GF-D8 (cell line): ENCODE measurements at places on chromosomes 6 and 20.

- no peak for DNase-seq
Observed at GRCh38 chr20:62376112-62377063, 9.3 kb upstream of the LAMA5 start.

- no peak for DNase-seq
Observed at GRCh38 chr6:86535100-86535499, 402.2 kb upstream of the HTR1E start.

GRCh38 chr6:105291525-105291924 lies 111.4 kb downstream of the PREP start:
- no peak for DNase-seq

DNA sequence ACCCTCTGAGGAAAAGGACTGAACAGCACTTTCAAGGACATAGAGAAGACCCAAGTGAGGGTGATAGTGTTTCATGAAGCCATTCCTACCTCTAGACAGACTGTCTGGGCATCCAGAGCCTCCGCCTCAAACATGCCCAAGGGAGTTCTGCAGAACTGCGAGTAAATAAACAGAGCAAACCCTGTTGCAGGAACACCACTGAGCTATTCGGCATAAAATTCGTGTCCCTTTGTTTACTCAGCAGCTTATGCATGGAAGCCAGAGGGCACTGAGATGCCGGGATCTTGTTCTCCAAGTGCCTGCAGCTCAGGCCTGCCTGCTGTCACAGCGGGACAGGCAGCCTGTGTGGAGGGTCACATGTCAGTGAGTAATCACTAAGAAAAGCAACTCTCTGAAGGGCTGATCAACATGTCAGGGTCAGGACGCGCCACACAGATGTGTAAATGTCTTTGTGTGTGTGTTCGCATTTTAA lies 164.9 kb upstream of the HEY2 start:
- DNase-seq, result no peak

DNA sequence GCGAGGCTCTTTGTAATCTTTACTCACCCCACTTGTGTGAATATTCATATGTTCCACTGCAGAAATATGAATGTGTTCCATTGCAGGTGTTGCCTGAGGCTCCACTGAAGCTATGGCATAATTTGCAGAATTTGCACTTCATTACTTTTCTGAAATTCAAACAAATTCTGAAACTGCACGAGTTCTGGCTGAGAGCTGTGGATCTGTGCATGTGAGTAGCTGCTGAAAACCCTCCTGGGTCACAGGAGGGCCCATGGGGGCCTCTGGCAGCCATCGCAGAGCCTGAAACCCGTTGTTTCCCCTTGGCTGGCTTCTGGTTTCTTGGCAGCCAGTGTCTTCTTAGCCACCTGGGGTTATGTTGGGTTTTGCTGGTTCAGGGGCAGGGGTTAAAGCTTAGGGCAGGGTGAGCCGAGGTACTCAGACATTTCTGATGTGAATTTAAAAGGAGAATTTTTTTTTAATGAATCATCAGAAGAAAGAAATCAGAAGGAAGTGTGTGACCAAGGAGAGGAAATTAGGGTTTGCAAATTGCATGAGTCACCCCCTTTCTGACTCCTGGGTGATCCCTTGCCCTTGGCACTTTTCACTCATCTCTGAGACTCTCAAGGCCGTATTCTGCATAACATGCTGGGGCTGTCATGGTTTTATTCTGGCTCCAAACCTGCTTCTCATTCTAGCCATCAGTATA lies 40.6 kb downstream of the TOX2 start:
- no peak for DNase-seq

DNA sequence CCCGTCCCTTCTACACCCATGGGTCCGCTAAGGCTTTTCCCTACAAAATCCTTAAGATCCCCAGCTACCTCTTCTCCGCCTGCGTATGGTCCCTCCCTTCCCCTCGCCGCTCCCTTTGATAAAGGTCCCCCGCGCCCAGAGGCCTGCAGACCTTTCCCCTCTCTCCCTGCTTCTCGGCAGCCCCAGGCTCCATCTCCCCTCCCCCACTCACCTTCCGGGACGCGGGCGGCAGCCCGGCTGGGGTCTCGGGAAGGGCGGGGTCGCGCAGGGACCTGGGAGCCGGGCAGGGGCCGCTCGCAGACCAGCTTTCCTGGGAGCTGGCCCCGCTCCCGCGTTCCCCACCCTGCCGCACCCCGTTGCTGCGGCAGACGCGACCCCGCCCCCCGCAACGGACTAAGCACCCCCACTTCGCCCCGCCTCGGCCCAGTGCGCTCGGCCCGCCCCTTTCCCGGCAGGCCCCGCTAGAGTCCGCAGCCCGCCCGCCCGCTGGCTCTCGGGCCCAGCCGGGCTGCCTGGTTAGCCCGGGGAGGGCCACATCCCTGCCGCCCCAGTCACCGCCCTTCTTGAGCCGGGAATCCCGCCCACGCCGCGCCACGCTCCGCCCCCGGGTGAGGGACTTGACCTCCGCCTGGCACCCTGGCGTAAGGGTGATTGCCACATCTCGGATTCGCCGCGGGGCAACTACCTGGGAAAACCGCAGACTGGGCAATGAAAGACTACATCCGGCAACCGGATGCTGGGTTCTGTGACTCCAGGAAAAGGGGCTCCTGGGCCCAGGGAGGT lies at the start of gene FLOT1:
Gene FLOT1, minus strand, starts transcription at position 372 of the 783 bp plus-strand sequence. CDS start 498 bp downstream, outside the sequence.
- peak; percentile 90 for DNase-seq

GRCh38 chr6:42279966-42280629 lies 62.4 kb upstream of the MRPS10 start:
- no peak for DNase-seq

DNA sequence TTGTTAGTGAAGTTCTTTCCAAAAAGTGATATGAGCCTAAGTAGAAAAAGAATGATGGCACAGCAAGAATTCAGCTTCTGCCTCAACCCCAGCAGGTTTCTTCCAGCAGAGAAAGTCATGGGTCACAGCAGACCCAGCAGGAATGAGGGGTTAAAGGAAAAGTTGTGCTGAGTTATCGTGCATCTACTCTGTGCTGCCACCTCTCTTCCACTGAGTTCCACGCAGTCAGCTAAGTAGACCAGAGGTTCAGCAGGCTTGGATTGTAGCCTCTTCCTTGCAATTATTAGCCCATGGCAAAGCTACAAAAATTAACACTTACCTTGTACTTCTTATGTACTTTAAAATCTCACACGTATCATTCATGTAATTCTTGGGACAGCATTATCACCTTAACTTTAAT lies 510.8 kb downstream of the PTPRT start:
- DNase-seq, result no peak

- DNase-seq, result no peak
Observed at GRCh38 chr20:43655937-43656336, 11.0 kb upstream of the MYBL2 start.

DNA sequence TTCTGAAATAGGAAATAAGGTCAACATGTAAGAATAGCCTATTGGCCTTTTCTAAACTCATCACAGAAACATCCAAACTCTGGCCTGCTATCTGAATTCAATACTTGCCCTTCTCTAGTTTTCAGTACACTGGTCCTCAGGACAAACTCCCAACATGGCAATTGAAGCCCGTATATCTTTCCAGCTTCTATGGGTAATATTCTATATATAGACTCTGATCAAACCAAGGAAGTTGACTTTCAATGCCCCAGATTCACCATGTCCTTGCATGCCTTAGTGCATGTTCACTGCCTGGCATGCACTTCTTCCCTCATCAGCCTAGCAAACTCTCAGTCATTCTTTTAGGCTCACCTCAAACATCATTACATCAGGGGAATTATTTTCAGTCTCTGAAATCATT lies 73.2 kb downstream of the RSPO3 start:
- DNase-seq, result no peak

- no peak for DNase-seq
Observed at GRCh38 chr20:49187330-49187850, 744 bp downstream of the STAU1 start.
